ENCODE measurements at places on chromosomes 3 and 15. TPM values are rescaled to one million over a fixed set of nuclear protein-coding genes. Genes with fewer than 3 reads are reported as not detected.

Gene PGBD4
- total RNA-seq, result 1.6 TPM

Gene ZNF620
- 2.9 TPM for total RNA-seq

Gene GNAT1
- not detected for total RNA-seq

Gene TMEM108
- total RNA-seq, result 6.3 TPM

Gene RAB6B
- total RNA-seq, result 2.0 TPM

Gene TERC
- 23.7 TPM for total RNA-seq

Measured in muscle of leg (tissue), 16 donors.